ENCODE measurements at places on chromosomes 1 and 21.

DNA sequence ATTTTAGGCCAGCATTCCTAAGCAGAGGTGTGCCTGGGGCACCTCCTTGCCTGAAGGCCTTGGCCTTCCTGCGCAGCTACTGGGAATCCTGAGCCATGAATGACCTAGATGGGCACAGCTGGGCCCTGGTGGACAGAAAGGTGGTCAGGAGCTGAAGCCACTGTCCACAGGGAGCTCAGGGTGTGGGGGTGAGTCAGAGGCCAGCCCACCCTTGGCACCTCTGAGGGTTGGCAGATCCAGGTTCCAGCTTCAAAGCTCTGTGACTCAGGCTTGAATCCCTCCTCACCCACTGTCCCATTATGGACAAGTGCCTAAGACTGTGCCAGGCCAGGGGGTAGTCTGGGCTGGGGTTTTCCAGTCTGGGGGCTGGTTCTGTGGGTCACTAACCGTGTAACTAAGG, 6.4 kb upstream of the EDN2 start:
- DNase-seq, result no peak

- no peak for DNase-seq
These were observed 63.7 kb upstream of the LGALS8 start for GRCh38 chr1:236460103-236460502.

- DNase-seq, result peak; percentile 79
These were observed 62.0 kb upstream of the RASAL2 start for GRCh38 chr1:178031856-178032320.

DNA sequence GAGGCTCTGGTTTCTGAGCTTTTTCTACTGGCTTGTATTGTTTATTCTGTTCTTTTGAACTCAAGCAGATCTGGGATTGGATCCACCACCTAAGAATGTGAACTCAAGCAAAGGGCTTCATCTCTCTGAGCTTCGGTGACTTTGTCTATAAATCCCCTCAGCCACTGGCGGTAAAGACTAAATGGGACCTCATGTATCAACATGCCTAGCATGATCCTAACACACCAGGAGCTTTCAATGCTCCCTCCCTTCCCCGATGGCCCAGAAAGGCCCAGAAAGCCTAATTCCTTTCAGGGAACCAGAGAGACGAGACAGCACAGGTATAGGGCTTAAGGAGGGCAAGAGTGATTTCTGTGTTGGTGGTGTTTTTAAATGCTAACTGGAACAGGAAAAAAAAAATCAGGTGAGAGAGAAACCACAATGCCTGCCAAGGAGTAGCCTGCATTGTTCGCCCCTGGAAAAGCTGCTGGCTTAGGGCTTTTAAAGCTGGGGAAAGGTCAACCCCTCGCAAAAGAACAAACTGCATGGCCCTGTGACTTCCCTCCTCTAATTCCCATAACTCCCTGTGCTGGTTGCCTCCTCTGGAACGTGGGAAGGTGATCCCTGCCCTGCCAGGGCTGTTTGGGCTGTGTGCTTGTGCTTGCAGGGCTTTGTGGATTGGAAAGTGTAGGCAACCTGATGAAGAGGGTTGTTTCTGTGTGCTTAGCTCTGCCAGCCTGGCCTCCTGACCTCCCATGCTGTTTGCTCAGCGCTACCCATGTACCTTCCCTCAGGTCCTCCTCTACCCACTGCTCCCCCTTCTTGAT, 147.0 kb downstream of the PLPP3 start:
- no peak for DNase-seq

DNA sequence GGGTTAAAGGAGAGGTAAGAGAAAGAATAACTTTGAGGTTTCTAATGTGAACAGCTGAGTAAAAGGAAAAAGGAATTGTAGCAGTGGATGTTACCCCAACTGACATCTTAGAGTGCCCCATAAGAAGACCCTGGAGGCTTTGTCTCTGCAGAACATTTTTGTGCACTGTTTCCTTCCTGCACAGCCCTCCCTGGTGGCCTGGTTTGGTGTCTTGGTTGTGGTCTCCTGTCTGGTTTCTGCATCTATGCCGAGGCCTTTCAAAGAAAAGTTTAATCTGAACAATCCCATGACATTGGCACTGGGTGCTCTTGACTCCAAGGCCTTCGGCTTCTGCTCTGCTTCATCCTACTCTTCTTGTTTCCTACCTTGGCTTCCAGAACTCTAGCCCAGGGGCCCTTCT, 57.8 kb downstream of the RHOU start:
- DNase-seq, result no peak

- no peak for DNase-seq
These were observed 31.1 kb downstream of the EEIG2 start for GRCh38 chr1:108590957-108591356.

- DNase-seq, result no peak
These were observed 556.0 kb upstream of the CXADR start for GRCh38 chr21:16956824-16957223.

GRCh38 chr1:115761601-115762302, 6.8 kb downstream of the CASQ2 start:
- no peak for DNase-seq

Measured in H7 (cell line).